ENCODE measurements at places on chromosomes 5 and 9. TPM values are rescaled to one million over a fixed set of nuclear protein-coding genes. Genes with fewer than 3 reads are reported as not detected.
A peak's percentile ranks its signal among the peaks of the same experiment; 100 is the strongest.

DNA sequence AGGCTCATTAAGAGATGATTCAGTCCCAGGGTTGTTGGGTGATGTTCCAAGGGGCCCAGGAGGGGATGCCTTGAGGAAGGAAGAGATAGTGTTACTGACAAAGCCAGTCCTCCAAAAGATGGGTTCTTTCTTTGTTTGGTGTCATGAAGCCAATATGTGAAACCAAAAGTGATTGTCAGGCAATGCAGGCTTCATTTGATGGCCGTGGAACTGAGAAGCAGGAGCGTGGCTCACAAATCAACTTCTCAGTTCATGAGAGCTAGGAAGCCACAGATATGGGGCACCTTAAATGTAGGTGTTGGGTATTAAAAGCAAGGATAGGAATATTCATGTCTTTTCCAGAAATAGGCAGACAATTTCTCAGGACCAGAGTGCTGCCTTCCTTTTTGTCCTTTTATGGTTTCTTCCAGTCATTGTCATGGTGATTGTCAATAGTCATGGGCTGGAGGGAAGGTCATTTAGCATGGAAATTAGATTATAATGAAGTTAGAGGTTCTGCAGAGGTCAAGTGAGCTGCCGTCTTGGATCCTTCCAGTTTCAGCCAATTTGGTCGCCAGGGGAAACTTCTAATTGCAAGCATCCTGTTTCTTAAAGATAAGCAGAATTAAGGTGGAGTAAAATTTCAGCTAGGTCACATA is 393.0 kb downstream of the NTRK2 start:
- DNase-seq, result no peak

The TAF11L10 gene
- total RNA-seq, result not detected

DNA sequence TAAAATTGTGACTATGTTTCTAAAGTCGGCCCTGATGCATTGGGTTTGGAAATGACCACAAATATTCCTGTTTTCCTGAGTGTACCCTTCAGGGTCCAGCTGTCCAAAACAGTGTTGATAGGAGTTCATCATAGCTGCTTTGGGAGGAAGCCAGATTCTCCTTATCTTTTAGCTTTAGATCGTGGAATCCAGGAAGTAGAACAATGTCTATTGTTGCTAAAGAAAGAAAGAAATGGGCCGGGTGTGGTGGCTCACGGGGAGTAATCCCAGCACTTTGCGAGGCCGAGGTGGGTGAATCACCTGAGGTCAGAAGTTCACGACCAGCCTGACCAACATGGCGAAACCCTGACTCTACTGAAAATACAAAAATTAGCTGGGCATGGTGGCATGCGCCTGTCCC is 9.5 kb downstream of the CAVIN4 start:
- DNase-seq, result no peak

The CHSY3 gene
- total RNA-seq, result 1.0 TPM

DNA sequence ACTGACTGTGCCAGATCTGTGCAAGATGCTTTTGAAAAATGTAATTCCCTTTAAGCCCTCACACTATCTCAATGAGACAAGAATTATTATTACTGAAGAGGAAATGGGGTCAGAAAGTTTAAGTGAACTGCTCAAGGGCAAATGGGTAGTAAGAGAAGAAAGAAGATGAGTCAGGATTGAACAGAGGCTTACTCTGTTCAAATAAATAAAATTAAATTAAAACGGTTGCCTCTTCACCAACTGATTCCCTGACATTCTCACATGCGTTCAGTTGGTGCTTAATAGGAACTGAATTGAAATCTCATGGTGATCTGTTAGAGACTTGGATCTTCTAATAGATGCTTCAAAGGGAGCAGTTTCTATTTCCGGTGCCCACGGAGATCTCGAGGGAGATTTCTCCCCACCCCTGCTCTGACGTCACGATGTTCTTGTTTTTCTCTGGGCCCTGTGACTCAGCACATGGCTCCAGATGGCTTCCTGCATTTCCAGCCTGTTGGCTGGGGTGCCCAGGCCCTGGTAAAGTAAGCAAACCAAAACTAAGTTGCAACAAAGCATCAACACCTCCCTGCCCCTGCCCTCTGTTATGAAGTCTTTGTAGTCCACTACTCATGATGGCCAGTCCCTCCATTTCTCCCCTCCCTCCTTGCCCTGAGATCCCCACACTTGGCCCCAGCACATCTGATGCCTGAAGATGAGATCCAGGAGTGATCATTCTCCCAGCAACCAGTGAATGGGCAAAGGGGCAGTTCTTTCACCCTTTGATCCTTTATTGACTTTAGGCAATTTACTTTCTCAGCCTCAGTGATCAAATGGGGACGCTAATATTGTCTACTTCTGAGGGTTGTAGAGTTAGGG is 106.1 kb upstream of the CPEB4 start:
- peak; percentile 97 for DNase-seq

GRCh38 chr5:159619826-159620225 is 289.5 kb upstream of the IL12B start:
- DNase-seq, result no peak

DNA sequence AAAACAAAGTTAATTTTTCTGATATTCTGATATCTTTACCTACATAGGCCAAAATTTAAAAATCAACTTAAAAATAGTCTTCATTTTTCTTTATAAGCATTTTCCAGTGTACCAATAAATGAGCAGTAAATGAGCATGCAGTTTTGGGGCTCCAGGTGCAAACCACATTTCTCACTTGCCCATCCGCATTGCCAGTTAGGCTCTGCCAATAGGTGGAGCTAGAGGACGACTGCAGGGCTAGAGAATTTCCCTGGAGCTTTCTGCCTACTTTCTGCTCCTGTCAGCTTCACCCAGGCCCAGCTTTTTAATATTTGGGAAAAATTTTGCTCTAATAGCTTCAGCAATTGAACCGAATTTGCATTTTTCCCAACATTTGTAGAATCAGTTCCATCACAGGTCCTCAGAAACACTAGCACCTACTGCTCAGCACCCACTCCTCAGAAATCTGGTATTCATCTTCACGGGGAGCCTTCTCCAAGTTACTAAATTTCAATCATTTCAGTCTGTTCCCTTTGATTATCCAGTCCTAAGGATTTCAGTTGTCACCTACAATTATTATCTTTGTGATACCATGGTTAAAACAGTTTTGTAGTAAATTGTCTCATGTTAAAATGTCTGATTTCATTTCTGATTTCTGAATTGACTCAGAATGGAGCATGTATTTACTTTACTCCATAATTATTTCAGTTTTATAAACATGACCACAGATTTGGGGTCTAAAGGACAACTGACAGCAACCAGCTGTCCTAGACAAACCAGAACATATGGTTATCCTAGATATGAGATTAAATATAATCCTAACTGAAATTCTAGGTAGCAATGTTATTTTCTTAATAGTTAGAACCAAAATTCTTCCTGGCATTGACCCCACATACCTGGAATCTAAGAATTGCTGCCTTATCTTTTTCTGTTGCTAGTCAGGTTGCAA is 104.6 kb upstream of the FAM174A start:
- peak; percentile 76 for DNase-seq

DNA sequence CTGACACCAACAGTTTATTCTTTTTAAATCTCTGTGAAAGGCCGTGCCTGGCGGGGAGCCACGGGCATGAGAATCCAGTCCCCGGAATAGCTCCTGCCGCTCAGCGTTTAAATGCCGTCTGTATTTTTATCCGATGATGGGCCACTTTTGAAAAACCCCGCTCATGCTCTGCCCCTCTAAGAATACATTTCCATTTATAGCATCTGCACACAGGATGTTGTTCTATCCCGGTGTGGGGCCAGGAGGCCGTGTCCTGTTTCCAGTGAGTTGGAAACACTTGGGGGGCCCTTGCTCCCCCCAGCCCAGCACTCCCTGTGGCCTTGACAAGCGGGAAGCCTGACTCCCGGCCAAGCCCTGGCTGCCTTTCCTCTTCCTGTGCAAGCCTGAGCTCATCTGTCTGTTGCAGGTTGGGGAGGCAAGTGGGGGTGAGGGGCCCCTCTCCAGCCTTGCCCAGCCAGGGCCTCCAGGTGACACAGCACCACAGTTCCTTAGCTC is 39.0 kb downstream of the ERGIC1 start:
- peak; percentile 80 for DNase-seq

DNA sequence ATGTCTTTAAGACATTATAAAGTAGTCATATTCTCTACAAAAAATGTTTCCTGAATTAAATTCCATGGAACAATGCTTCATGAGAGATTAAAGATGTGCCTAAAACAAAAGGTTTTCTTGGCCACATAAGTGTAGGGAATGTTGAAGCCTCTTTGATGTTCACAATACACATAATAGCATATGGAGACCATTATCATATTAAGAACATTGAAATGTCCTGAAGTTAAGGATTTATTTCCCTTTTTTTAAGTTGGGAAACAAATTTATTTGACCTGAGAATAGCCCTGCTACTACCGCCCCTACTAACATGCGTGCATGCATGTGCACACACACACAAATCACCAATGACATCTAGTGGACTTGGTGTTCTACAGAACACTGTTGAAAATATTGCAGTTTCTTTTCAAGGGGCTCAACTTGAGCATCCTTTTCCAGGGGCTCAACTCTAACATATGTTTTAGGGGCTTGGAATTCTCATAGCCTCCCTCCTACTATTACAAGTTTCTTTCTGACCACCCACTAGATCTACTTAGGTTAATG is 124.9 kb upstream of the C6 start:
- no peak for DNase-seq

- no peak for DNase-seq
Observed at GRCh38 chr5:163841-164240, 27.5 kb upstream of the LRRC14B start.

GRCh38 chr9:8621416-8621815 is 821.8 kb upstream of the DMAC1 start:
- DNase-seq, result no peak

GRCh38 chr5:67306965-67307607 is 110.5 kb upstream of the CD180 start:
- no peak for DNase-seq

The SV2C gene
- 0.09 TPM for total RNA-seq

- DNase-seq, result peak; percentile 73
Observed at GRCh38 chr5:154779105-154779504, 23.9 kb downstream of the LARP1 start.

- DNase-seq, result peak; percentile 32
Observed at GRCh38 chr5:7763621-7764072, 87.3 kb downstream of the CFAP90 start.

The ADRA1B gene
- 8.6 TPM for total RNA-seq

The ALAD gene
- 249 TPM for total RNA-seq

DNA sequence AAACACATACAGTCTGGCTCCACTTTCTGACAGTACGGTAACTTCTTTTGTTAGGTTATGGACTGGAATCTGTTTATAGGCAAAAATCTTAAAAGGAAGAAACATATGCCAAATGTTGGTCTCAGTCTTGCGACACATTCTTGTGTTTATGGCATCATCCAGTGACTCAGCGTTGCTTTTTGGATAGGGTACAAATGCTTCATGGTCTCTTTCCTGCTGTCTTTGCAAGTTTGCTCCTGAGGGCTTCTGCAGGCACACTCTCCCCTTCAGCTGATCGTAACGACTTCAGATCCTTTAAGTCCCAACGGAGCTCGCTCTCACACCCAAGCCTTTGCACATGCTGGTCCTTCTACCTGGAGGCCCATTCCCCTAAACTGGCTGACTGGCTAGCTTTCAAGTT is 23.6 kb upstream of the TNFSF8 start:
- peak; percentile 69 for DNase-seq

The PCSK1 gene
- 7.1 TPM for total RNA-seq

DNA sequence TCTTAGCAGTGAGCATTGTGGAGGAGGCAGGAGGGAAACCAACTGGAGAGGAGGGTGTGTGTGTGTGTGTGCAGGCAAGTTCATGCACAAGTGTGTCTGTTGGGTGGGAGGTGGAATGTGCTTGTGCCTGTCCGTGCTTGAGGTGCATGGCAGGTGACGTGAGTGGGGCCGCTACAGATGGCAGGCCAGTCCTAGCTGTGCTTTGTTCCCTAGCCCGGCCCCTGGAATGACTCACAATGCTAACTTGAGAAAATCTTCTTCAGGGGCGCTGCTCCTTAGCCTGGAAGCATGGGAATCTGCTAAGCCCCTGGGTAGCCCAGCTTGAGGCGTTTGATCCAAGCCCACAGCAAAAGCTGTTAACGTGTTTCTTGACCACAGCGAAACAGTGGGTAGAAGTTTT is 25.0 kb upstream of the DMRT2 start:
- no peak for DNase-seq

- DNase-seq, result no peak
Observed at GRCh38 chr5:81425569-81425968, 31.6 kb upstream of the ACOT12 start.

DNA sequence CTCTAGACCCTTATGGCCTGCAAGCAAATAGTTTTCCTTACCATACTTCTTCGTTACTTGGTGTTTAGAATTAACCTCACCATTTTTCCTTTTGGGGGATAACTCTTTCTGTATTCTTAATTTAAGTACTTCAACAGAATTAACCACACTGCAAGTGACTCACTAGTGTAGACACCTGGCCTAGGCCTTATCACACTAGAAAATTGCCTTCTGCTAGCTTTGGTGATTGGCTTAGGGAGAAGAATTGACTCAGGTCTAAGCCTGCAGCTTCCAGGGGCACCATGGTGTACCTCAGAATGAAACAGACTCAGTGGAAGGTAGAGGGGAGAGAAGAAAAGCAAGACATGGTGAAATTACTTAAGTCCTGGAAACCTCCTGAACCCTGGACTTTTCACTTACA is 112.8 kb upstream of the HMHB1 start:
- no peak for DNase-seq

DNA sequence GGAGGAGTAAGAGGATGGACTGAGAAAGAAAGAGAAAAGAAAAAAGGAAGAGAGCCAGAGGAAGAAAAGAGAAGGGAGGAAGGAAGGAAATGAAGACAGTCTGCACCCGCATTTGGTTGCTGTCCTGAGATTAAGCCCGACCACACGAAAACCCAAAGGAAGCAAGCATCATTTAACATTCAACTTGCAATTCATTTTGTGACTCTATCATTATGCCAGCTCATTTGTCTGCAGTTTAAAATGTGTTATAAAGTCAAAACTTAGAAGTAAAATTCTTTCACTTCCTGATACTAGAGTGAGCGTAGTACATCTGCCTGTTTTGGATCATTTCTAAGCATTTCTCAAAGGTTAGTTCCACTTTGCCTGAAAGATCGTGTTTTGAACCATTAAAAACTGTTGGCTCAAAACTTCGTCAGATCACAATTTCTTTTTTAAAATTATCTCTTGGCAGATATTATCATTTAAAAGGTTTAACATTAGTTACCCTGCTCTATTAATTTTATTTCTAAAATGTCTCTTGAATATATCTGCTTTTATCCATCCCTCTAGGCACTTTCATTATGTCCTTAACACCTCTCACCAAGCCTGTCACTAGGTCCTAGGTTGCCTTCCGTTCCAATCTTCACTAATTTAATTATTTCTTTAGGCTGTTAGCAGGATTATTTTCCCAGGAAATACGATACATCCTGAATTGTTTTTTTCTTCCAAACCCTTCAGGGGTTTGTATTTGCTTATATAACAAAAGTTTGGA is 240.9 kb downstream of the TLE4 start:
- DNase-seq, result no peak

The FUT7 gene
- total RNA-seq, result not detected

- peak; percentile 65 for DNase-seq
Observed at GRCh38 chr5:111530298-111530740, 18.0 kb upstream of the STARD4 start.

DNA sequence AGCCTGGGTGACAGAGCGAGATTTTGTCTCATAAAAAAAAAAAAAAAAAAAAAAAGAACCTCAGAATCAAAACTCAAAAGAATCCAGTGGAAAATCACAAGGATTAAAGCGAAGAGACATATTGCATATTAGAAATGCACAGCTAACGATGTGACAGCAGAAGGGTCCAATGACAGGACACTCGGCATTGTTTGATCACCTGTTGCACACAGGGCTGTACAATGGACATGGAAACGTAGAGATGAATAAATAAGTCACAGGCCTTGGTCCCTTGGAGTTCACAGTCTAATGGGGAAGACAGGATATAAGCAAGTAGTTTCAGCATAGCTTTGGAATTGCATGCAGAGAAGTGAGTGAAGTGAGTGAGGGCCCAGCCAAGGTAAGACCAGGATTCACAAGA is 25.9 kb upstream of the PIK3R1 start:
- DNase-seq, result no peak

The TMC1 gene
- total RNA-seq, result not detected
